ENCODE measurements at places on chromosomes 11 and 22.

GRCh38 chr11:112162761-112163546, 940 bp downstream of the IL18 start:
- DNase-seq, result no peak

DNA sequence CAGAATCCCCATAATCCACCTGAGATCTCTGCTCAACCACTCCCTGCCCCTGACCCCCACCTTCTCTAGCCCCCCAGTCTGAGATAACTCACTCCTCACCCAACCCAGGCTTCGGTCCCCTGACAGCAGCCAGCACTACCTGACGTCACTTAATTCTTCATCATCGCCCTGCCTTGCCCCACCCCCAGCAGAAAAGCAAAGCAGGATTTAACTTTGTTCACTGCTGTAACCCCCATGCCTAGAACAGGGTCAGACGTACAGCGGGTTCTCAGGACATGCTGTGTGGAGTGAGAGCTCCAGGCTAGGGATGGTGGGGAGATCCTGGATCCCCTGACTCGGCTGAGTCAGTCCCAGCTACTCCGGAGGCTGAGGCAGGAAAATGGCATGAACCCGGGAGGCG, 45.8 kb downstream of the ELFN2 start:
- DNase-seq, result no peak

DNA sequence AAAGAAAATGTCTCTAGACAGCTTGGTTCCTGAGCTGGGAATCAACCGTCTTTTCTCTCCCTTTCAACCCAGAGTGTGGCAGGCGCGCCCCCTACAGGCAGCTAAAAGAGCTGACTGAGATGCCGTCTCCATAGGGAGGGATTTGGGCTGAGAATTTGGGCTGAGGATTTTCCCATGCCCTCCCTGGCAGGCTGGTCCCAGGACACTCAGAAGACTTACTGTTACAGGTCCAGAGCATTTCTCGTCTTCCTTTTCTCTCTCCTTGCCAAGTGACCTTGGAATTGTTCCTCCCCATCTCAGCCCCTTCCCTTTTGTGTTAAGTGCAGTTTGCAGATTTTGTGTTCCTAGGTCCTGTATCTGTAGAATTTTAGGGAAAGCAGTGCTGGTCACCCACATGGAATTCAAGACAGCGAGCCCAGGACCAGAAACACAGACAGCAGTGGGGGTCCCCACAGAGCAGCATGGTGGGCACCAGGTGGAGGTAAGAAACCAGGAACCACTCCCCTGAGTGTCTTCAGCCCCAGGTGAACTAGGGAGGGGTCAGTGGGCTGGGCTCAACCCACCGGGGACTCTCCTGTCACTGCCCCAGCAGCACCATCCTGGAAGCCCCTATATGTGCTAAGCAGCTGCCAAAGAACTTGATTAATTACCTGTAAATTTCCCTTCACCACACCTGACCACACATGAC, 9.9 kb upstream of the IGLL5 start:
- DNase-seq, result peak; percentile 63

GRCh38 chr11:127843483-127844396, 743.6 kb downstream of the ETS1 start:
- DNase-seq, result peak; percentile 72

GRCh38 chr22:48824712-48825651, 1002.7 kb downstream of the BRD1 start:
- DNase-seq, result no peak

DNA sequence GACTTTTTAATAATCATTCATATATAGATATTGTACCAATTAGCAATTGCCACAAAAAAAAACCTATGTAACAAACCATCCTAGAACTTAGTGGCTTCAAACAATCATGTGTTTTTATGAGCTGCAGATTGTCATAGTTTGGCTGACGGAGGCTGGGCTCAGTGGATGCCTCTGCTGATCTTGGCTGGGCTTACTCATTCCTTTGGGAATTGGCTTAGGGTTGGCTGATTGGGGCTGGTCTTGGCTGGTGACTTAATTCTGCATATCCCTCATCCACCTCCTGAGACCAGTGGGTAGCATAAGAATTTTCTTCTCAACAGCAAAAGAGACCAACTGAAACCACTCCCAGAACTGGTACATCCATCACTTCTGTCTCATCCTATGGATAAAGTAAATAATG, 57.9 kb upstream of the PHF21B start:
- no peak for DNase-seq

- no peak for DNase-seq
Observed at GRCh38 chr11:8808226-8808585, 102.8 kb upstream of the AKIP1 start.

GRCh38 chr22:23264610-23265367, 84.5 kb downstream of the BCR start:
- no peak for DNase-seq

GRCh38 chr11:90532125-90532524, 309.3 kb upstream of the CHORDC1 start:
- DNase-seq, result no peak

GRCh38 chr11:13141731-13142709, 132.9 kb downstream of the RASSF10 start:
- no peak for DNase-seq

DNA sequence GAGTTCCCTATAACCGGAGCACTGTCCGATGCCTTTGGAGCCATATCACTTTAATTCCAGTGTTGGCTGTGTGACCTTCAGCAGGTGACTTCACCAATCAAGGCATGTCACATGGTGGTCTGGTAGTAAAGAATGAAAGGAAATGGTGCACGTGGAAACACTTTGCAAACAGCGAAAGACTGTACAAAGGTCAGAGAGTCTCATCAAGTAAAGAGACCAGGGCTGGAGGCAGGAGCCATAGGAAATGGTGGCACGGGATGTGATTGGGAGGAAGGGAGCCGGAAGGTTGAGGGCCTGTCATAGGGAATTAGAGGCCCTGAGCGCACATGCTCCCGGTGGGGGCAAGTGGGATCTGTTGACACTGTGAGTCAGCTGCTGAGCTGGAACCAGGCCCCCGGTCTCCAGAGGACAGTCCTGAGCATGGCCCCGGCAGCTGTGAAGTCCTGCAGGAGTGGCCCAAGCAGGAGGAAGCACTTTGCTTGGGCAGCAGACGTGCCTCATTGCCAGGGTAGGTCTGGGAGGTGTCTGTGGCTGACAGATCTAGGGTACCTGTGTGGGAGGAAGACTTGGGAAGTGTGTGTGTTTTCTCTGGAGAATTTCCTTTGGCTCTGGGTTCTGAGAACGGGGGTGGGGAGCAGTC, 2.0 kb downstream of the DAGLA start:
- DNase-seq, result no peak

DNA sequence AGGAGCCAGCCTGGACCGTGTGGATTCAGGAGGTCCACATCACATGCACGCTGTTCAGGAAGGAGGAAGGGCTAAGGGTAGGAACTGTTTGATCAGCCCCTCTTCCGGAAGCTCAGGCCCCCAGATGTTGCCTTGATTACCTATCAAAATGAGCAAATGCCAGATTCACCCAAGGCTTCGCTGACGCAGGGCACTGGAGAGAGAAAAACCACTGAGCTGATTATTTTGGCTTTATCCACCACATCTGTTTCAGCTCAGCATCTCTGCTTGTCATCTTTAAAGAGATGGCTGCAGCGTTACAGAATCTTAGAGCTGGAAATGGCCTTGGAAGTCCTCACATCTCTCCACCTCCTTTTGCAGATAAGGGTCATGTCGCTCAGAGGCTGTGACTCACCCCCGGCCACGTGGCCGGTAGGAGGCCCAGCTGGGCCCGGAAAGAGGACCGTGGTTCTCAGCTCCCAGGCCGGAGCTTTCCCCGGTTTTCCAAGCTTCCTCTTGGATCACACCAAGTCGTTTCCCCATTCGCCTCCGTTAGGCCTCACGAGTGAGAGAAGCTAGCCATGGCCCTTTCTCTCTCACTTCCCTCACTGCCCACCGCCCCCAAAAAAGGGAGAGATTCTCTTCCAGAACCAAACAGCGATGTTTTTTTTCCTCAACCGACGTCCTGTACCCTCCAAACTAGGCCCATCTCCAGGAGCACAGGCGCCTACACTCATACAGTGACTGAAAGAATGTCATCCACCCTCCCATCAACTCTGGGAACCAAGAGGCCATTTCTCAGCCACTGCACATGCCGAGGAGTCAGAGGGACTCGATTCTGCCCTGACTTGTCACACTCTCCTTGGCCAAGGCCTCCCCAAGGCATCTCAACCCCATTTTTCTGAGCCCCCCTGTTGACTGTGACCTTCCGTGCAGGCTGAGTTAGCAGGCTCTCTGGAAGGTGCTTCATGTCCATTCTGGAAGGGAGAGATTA, 37.6 kb downstream of the LIF start:
- no peak for DNase-seq

- no peak for DNase-seq
Observed at GRCh38 chr11:19811380-19811779, 98.7 kb downstream of the NAV2 start.

DNA sequence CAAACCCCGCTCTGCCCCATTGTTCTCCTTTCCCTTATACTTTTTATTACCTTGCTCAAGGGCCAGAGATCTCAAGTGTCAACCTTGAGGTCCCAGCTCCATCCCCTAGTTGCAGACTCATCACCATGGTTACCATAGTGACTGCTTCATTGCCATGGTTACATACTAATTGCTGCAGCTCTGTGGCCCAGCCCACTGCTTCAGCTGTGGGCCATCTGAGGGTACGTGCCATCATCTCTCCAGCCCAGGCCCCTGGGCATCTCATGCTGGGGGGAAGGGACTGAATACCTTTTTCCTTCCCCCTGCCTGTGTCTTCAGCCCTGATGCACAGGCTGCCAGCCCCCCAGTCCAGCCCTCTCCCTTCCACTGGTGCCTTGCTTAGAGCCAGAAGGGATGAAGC, 22.2 kb downstream of the TREH start:
- peak; percentile 26 for DNase-seq

DNA sequence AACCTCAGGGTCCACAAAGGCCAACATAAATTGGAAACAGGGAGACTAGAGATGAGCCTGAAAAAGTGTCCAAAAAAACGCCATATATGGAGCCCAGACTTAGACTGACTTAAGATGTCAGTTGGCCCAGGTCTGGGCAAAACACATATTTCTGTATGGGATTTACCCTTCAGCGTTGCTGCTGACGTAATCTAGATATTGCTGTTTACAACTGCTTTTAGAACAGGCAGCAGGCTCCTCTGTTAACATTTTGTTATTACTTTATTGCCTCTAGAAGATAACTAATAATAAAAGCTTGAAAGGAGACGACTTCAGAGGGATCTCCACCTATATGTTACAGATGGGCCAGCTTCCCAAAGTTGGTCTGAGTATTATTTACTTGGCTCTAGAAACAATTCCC, 8.7 kb downstream of the ME3 start:
- DNase-seq, result no peak

- no peak for DNase-seq
Observed at GRCh38 chr22:40651563-40652501, 15.3 kb upstream of the MRTFA start.

- no peak for DNase-seq
Observed at GRCh38 chr22:35329114-35329847, 29.6 kb downstream of the TOM1 start.

DNA sequence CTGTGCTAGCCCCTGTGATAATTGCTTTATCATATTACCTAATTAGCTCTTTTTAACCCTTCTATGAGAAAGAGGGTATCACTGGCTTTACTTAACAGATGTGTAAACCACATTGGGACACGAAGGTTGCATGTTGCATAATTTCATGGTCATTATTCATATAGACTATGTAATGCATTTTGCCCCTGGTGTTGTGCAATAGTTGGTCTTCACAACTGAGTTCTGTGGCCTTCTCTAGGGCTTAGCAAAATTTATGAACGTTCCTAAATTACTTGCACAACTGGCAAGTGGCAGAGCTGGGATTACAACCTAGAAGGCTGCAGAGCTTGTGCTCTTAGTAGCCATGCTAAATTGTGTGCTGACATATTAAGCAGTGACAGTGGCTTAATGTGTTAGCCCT, 34.6 kb upstream of the PDGFD start:
- DNase-seq, result no peak

DNA sequence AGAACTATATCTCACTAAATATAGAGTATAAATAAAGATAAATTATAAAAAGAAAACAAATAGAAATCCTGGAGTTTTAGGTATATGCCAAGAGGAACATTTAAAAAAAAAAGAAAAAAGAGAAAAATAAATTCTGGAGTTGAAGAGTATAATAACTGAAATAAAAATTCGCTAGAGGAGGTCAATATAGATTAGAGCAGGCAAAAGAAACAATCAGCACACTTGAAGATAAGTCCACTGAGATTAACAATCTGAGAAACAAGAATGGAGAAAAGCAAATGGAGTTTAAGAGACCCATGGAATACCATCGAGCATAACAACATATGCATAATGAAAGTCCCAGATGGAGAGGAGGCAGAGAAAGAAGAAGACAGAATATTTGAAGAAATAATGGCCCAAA, 14.3 kb upstream of the BEST1 start:
- DNase-seq, result no peak

DNA sequence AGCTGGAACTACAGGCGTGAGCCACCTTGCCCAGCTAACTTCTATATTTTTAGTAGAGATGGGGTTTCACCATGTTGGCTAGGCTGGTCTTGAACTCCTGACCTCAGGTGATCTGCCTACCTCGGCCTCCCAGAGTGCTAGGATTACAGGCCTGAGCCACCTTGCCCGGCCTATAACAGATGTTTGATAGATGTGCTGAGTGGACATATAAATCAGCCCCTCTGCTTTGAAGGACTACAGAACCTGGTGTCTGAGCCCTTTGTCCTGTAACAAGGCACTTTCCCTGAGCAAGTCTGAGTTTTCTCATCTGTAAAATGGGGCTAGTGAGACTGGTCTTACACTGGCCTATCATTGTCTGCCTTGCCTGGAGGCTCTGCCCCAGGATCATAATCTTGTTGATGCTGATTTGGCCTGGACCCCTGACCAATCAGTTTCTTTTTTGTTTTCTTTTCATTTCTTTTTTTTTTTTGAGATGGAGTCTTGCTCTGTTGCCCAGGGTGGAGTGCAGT, 7.0 kb downstream of the RIN1 start:
- no peak for DNase-seq

DNA sequence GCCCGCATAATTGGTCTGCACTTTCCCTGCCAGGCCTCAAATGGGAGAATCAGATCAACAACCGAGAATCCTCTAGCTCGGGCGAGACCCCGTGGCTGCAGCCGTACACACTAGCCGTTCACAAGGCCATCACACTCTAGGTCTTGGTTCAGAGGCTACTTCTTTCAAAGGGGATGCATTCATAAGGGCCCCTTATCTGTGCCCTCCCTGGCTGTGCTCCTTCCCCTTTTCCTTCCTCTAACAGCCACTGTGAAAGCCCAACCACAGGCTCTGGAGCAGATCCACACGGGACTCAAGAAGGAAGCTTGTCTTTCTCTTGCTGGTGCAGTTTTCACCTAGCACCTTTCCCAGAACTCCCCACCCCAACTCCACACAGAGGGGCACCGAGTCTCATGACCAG, 24.5 kb downstream of the SMIM38 start:
- DNase-seq, result no peak

DNA sequence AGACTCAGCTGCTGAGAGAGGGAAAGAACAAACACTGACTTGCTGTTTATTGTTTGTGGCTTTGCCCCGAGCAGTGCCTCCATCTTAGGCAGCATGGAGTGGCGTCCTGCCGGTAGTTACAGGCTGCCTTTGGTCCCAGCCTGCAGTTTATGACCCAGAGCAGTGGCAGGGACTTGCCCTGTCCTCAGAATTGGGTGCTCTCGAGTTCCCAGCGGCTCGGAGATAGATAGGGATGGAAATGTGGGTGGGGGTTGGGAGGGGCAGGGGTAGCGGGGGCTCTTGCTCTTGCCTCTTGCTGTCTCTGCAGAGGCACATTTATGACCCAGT, 3.1 kb downstream of the ALX4 start:
- no peak for DNase-seq
